CD4-positive, alpha-beta memory T cell (primary cell): ENCODE measurements at places on chromosomes 1 and 21.

DNA sequence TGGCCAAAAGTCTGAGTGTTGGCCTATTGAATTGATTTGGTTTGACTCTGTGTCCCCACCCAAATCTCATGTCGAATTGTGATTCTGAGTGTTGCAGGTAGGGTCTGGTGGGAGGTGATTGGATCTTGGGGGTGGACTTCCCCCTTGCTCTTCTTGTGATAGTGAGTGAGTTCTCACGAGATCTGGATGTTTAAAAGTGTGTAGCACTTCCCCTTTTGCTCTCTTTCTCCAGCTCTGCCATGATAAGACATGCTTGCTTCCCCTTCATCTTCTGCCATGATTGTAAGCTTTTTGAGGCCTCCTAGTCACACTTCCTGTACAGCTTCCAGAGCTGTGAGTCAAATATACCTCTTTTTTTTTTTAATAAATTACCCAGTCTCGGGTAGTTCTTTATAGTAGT lies 297.1 kb upstream of the ZRANB2 start:
- no peak for DNase-seq

DNA sequence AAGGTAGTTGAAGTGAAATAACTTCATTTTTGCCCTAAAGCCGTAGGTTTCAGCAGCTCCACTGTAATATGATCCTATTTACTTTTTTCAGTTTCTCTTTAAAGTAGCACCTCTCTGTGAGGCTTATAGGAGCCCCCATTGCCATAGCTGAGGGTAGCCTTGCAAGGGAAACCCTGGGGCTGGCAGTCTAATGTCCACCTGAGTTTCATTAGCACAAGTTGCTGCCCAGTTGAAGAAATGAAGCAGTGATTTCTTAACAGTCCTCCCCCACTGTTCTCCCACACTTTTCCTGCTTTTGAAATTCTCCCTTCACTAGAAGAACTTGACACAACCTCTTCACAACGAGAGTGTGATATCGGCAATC lies 1.5 kb downstream of the HMCN1 start:
- DNase-seq, result no peak

DNA sequence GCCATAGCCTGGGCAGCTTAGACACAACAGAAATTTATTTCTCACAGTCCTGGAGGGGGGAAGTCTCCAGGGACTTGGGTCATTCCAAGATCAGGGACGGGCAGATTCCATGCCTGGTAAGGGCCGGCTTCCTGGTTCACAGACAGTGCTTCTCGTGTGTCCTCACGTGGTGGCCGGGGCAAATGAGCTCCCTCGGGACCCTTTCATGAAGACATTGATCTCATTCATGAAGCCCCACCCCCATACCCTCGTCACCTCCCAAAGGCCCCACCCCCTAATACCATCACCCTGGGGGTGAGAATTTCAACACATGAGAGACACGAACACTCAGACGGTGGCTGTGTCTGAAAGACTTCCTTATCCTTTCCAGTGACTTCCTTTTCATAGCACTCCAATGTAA lies 51.5 kb downstream of the ACOT7 start:
- DNase-seq, result no peak

GRCh38 chr1:54571326-54571725 lies 23.3 kb downstream of the ACOT11 start:
- no peak for DNase-seq

- DNase-seq, result no peak
Observed at GRCh38 chr1:173095632-173096031, 44.9 kb upstream of the TNFSF18 start.

DNA sequence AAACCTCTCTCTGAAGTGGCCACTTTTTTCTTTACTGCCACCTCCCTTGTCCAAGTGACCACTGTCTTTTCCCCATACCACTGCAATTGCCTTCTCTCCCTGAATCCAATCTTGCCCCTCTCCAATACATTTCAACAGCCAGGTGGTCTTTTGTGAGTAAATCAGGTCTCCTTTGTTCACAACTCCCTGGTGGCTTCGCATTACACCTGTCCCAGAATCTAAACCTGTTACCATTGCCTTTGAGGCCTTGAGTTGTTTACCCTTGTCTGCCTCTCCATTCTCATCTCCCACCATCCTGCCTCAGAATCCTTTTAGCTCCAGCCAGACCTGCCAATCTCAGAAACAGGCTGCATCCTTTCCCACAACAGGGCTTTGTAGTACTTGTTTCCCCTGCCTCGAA lies 21.8 kb upstream of the DYNLT5 start:
- no peak for DNase-seq

DNA sequence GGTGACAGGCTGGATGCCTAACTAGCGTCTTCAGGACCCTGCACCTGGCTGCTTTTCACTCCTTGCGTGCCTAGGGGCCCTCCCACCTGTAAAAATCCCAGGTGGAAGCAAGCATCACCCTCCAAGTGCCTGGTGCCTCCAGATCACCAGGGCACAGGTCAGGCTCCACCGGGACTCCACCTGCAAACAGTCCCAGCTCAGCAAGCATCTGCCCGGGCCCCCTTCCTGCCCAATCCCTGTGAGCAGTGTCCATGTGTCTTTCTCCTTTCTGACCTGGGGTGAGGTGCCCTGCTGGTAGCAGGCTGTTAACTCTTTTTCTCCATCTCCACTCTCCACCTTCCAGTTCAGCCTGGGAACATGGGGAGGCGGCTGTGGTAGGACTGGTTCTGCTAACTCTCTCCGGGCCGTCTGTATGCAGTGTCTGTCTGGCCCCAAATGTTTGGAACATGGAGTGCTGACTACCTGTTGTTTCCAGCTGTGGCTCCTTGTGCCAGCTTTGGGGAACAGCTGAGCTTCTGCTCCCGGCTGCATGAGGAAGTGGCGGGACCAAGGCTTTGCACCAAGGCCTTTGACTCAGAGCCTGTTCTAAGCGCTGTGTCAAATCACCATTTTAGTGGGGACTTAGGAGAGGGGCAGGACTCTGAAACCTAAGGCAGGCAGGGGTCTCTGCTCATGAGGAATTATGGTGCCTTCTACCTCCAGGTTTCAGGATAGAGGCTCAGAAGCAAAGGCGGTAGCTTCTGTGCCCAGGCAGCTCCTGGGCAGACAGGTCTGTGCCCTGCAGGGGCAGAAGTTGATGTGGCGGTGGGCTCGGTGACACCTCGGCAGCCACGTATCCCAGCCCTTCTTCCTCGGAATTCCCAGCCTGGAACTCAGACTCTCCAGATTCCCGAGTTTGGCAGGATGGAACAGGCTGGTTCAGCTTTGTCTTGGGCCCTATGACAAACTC lies 5.5 kb downstream of the GPR137B start:
- no peak for DNase-seq

DNA sequence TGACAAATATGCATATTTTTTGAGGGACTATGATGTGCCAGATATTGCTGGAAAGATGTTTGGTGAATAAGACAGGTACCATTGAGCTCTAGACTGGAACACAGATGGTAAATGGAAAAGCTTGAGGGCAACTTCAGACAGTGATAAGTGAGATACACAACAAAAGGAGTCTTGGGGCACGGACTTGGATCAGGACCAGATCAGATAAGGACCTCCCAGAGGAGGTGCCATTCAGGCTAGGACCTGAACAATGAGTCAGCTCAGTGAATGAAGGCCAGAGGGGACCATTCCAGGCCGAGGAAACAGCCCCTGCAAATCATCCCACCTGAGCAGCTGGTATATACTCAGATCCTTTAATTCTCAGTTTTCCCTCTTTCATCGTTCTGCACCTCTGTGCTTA lies 1.8 kb upstream of the KCNJ15 start:
- no peak for DNase-seq

DNA sequence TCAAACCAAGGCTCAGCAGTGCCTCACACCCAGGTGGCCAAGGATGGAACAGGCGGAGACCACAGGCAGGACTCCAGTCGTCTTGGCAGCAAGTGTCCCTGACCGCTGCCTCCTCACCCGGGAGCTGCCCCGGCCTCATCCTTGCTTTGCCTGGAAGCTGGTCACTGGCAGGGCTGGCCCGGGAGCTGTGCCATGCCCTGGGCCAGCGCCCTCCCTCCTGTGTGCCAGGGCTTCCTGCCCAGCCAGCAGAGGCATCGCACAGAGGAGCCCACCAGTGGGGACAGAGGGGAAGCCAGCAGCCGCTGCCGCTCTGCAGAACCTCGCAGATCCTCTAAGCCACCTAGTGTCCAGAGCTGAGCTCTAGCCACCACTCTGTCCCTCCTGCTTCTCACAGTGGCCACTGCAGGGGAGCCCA lies 7.8 kb downstream of the CASZ1 start:
- no peak for DNase-seq

- peak; percentile 53 for DNase-seq
Observed at GRCh38 chr1:193417945-193418744, 231.7 kb upstream of the B3GALT2 start.

GRCh38 chr1:34800214-34800613 lies 7.4 kb downstream of the GJA4 start:
- no peak for DNase-seq

DNA sequence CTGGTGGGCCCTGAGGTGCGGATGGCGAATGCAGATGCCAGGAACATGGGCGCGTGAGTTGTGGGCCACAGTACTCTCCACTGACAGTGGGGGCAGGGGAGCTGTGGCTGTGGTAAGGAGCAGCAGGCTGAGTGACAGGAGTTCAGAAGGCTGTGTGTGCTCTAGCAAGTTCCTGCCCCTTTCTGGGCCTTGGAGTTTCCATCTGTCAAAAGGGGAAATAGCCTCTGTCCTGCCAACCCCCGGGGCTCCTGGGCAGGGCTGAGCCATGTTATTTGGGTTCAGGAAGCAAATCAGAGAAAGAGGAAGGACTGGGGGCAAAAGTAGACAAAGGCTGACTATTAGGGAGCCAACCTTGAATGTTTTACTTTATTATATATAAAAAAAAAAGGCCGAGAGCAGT lies 19.5 kb upstream of the MFN2 start:
- no peak for DNase-seq

DNA sequence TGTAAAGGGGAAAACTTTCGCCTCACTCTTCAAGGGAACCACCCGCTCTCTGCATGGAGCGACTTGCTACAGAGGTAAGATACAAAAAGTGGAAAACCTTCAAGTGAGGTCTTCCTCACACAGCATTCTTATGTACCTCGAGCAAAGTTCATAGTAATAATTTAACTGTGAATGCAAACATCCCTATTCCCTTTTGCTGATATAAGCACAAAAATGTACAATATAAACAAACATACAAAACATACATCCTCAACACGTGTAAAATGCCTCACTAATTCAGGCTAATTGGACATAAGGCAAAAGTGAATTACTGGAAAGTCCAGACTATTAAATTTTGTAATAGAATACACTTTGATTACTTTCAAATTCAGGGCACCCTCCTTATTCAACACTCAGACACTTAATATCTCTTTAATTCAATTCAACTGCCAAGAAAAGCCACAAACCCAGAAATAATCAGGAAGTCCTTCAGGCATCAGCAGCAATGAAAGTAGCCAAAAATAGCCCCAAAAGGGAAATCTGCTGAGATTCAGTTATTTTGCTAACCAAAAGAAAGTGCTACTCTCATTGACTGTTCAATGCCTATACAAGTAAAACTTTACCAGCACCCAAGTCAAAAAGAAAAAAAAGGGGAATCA lies 15.2 kb upstream of the LMX1A start:
- DNase-seq, result no peak

GRCh38 chr1:245124644-245125043 lies 30.1 kb upstream of the KIF26B start:
- no peak for DNase-seq

DNA sequence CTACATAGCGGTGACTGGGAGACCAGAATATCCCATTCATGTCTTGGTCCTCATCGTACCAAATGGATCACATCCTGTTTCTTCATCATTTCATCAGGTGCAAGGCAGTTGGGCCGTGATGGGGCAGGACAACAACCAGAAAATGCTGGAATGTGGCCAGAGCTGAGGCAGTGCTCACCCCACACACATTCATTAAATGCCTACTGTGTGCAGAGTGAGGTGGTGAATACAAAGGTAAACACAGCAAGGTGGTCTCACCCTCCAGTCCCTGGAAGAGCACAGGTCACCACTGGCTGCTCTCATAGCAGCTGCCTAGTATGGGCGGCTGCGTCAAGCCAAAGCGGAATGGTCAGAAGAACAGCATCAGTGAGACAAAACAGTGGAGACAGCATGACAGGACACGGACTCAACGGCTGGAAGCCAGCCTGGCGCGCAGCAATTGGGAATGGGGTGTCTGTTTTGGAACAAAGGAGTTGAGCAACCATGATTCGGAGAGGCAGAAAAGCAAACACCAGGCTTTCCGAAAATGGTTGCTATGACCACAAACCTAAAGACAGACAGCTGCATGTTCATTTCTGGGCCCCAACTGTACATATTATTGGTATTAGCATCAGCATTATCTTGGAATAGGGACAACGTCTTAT lies 5.6 kb upstream of the ADAMTSL4 start:
- DNase-seq, result no peak

GRCh38 chr1:228841632-228842031 lies 106.4 kb downstream of the RHOU start:
- no peak for DNase-seq

GRCh38 chr1:89198081-89198480 lies 661 bp downstream of the GBP4 start:
- no peak for DNase-seq

GRCh38 chr1:43925846-43926245 lies 7.8 kb upstream of the ARTN start:
- no peak for DNase-seq

GRCh38 chr1:41496080-41497055 lies 11.9 kb upstream of the EDN2 start:
- DNase-seq, result no peak

DNA sequence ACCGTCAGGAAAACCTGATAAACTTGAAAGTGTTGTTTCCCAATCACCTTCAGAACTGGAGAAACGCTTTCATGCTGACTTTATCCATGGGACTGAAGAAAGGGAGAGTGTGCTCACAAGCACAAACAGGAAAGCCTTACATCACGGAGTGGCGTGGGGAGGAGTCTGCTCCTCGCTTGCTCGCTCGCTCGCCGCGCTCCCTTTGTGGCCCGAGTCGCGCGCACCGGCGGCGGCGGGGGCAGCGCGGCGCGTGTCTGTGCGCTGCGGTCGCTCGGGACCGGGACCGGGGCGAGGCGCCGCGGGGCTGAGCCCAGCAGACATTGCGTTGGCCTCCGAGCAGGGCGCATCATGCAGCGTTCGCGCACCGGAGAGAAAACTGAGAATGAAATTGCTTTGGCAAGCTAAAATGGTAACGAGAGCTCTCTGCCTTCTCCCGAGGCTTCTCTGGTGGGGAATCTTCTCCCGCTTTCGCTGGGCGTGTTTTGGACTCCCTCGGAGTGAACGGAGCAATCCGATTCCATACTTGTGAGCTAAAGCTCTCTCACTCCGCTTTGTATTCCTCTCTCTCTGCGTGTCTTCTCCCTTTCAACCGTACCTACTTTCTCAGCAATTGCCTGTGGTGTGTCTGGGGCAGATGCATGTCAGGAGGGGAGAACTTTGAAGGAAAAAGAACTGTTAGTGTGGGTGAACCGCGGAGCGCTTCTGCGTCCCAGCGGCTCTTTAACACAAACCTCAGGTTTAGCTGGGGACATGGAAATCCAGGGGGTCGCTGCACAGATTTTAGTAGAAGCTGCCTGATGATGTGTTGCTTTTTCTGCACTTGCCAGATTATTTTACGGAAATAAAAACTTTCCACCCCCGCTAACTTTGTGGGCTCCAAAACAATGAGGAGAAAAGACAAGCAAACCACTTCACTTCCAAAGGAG lies at the start of gene RGL1:
Gene RGL1, plus strand, starts transcription at position 205 of the 926 bp plus-strand sequence. Its CDS starts 178 bp downstream, at position 383.
- peak; percentile 17 for DNase-seq
